ENCODE measurements at places on chromosomes 4 and X.

DNA sequence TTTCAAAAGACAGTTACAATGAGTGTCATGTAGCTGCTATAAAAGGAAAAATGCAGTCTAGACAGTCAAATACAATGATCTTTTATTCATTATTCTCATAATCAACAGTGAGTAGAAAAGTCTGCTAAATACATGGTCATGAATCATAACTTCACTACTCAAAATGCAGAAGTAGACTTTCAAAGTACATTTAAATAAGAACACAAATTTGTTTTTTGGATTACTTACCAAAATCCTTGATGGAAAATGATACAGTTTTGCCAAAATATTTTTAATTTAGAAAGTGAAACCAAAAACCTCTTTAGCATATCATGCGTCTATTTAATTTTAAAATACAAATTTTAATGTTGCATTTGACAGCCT is 4.9 kb downstream of the ACSL4 start:
- no peak for DNase-seq

DNA sequence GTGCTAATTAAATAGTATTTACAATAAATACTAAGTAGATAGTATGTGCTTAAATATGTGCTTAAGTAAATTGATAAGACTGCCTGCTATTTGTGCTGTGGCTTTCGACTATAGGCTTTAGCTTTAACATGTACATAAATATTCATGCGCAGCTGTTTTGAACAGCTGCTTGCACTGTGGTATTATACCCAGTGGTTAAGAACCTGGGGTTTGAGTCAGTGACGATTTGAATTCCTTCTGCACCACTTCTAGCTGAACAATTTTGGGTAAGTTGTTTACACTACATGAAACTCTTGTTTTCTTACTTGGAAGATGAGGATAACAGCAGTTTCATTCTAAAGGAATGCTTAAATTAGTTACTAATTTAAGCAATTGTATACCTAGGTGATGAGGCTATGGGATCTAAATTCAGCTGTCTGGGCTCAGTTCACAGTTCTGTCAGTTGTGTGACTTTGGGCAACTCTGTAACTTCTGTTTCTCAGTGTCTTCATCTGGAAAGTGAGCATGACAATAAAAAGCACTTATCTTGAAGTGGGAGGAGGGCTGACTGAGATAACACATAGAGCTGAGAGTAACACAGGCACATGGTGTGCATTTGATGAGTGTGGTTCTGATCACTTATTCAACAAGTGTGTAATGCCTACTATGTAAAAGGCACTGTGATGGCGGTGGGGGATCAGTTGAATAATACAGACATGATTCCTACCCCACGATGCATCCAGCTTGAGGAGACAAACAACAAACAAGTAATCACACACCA is 37.0 kb downstream of the HPGDS start:
- no peak for DNase-seq

- DNase-seq, result no peak
These were observed 111.2 kb upstream of the RAPGEF2 start for GRCh38 chr4:158991534-158992155.

GRCh38 chr4:84574069-84574720 is 8.7 kb upstream of the CDS1 start:
- DNase-seq, result no peak
